ENCODE measurements at places on chromosomes 3 and 15.

DNA sequence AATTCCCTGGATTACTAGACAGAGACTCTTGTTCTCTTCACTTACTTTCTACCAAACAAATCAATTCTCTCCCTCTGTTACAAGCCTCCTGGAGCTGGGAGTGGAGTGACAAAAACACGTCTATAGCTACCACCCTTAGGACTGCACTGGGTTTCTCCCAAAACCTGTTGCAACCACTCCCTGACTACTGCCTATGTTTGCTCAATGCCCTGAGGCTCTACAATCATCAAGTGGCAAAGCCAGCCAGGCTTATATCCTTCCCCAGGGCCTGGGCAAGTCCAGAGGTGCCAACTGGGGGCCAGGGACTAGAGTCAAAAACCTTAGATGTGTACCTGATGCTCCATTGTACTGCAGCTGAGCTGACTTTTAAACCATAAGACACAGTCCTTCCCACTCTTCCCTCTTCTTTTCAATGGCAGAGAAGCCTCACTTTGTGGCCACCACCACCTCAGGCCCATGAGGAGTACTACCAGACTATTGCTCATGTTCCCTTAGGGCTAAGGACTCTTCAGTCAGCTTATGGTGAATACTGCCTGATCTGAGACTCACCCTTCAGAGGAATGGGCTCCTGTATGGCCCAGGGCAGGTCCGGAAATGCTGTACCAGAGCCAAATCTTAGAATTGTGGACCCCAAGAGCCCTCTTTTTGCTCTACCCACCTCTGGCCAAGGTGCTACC is 125.4 kb upstream of the PLCL2 start:
- DNase-seq = no peak

DNA sequence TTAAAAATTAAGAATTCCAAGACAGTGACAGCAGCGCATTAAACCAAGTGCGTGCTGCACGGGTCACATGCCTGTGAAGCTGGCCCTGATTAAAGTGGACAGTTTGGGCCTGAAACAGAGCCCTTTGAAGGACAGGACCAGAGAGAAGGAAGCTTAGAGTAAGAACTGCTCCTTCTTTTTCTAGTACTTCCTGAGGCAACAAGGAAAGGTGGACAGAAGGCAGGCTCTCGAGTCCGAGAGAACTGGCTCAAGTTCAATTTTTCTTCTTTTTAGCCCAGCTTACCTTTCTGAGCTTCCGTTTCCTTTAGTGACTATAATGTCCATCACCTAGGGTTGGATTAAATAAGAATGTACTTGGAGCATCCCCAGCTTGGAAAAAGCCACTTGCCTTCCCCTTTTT is 26.9 kb downstream of the ANP32A start:
- no peak for DNase-seq

- no peak for DNase-seq
These were observed 252.8 kb downstream of the VPS13C start for GRCh38 chr15:61807281-61807929.

DNA sequence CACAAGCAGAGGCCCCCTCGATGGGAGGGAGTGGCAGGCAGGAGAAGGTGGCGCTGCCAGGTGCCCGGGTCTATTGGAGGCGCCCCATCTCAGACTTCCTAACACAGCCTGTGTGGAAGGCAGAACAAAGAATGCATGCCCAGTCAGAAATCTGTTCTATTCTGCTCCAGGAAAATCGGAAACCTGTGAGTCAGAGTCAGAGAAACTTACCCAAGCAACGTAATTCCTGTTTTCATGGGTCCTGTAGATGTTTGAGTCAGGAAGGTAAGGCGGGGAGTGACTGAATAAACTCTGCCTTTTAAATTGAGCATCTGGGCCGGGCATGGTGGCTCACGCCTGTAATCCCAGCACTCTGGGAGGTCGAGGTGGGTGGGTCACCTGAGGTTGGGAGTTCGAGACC is 13.7 kb downstream of the MAP6D1 start:
- no peak for DNase-seq

DNA sequence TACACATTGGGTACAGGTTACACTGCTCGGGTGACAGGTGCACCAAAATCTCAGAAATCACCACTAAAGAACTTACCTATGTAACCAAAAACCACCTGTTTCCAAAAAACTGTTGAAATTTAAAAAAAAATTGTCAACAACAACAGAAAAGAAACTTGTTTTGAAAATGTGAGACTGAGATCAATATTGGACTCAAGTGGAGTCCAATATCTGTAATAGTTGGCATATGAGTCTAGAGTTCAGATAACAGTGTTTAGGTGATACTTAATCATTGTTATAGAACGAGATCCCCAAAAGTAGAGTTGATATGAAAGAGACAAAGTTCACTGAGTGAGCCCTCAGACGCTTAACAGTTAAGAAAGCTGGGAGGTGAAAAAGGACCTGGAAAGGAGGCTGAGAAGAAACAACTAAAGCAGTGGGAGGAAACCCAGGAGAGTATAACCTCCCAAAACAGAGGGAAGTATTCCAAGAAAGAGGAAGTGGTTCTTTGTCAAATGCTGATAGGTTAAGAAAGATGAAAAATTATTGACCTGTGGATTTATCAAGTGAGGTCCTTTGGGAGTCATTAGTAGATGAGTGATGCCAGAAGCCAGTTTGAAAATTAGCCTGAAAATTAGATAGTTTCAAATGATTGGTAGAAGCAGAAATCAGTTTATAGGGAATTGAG is 388.6 kb upstream of the DPH6 start:
- no peak for DNase-seq

GRCh38 chr3:52469001-52469400 is 13.6 kb downstream of the NISCH start:
- no peak for DNase-seq

- no peak for DNase-seq
These were observed 87.8 kb downstream of the P3H2 start for GRCh38 chr3:190032923-190033322.

DNA sequence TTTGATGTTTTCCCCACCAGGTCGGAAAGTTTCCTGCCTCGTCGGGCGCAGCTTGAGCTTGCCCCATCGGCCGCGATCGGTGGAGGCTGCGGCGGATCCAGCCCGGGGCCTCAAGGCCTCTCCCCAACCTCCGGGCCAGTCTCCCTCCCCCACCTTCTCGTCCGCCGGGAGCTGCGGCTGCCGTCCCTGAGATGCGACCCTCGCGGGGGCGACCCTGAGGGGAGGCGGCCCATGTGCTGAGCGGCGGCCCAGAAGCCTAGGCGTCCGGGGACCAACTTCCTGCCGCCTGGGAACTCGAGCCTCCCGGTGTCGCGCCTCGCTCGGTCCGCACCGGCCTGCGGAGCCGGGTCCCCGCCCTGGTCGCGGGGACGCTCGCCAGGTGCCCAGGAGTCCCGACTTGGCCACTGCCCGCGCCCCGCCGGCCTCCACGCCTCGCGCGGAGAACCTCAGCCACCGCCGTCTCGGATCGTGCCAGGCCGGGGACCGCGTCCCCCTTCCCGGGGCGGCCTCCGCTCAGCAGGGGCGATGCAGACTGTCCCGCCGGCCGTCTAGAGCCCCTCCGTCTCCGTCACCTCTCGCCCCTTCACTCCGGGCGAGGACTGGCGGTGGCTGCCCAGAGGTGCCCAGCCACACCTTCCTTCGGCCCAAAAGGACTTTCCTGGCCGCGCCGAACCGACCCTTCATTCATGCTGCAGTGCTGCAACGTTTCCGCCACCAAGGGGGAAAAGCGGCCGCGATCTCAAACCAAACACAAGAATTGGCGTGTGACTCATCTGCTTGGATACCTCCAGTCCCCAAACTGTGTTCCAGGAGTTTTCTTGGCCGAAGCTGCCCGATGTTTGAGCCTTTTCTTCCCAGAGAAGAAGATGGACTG is 656 bp downstream of the SLMAP start:
- peak; percentile 27 for DNase-seq

- no peak for DNase-seq
These were observed 11.4 kb upstream of the RASGRF1 start for GRCh38 chr15:79101866-79102581.

GRCh38 chr3:136954980-136955780 is 2.6 kb upstream of the IL20RB start:
- DNase-seq = no peak

DNA sequence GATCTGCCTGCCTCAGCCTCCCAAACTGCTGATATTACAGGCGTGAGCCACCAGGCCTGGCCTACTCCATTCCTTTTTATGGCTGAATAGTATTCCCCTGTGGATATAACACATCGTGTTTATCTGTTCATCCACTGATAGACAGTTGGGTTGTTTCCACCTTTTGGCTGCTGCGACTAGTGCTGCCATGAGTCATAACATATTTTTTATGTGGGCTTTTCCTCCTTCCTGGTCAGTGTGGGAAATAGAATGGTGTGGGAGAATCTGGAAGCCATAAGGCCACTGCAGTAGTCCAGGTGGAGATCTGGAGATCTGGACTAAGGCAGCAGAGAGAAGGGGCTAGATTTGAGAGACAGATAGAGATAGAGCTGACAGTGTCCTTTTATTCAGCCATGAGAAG is 16.2 kb downstream of the LCMT2 start:
- no peak for DNase-seq

DNA sequence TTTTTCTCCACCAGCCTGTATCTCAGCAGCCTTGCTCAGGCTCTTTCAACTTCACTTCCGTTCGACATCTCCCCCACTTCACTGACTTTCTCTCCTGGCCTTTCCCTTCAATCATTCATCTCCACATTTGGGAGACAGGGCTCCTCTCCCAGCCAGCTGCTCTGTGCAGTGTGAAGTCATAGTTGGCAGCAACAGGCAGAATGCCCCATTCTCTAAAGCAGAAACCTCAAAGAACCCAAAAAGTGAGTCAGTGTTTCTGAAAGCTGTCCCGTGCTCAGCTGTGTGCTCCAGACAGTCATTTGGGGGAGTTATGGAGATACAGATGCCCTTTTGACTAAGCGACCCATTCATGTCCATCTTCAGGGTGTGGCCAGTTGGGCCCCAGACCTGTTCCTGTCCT is 54.3 kb downstream of the NTRK3 start:
- no peak for DNase-seq

GRCh38 chr15:66923438-66923881 is 141.9 kb upstream of the SMAD3 start:
- no peak for DNase-seq

DNA sequence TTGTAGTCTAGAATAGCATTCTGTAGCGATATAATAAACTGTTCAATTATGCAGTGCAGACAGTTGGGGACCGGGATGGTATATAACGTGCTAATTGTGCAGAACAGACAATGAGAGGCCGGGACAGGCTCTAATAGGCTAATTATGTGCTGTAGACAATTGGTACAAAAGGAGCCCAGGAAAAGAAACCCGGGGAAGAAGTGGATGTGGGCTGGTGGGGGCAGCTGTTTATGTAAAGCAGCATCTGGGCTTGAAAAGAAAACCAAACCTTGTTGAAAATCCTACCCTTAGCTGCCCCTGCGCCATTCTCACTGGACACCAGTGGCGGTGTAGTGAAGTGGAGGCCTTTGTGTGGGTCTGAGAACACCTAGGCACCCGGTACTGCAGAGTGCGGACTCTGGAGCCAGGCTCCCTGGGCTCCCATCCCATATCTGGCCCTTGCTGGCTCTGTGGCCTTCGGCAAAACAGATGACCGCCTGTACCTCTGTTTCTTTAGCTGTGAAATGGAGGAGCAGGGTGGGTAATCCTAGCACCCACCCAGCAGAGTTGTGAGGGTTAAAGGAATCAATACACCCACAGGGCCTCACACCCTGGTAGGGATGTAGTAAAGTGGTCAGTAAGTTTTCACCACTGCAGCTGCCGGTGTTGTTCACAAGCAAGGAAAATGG is 51.5 kb downstream of the CMTM6 start:
- no peak for DNase-seq

- DNase-seq = no peak
These were observed 375.1 kb upstream of the THBS1 start for GRCh38 chr15:39205506-39206371.

GRCh38 chr3:52794612-52795099 is at the start of gene ITIH3:
Gene ITIH3 (plus strand): TSS chr3:52794796. CDS start chr3:52794804, 8 bp downstream.
- DNase-seq = no peak

- DNase-seq = peak; percentile 59
These were observed 13.4 kb upstream of the SCN10A start for GRCh38 chr3:38829404-38829803.

- DNase-seq = no peak
These were observed 89.7 kb upstream of the WNT5A start for GRCh38 chr3:55576621-55577388.

- no peak for DNase-seq
These were observed 22.5 kb downstream of the DMXL2 start for GRCh38 chr15:51600114-51600513.

- DNase-seq = no peak
These were observed 2.8 kb downstream of the FURIN start for GRCh38 chr15:90871139-90871715.

DNA sequence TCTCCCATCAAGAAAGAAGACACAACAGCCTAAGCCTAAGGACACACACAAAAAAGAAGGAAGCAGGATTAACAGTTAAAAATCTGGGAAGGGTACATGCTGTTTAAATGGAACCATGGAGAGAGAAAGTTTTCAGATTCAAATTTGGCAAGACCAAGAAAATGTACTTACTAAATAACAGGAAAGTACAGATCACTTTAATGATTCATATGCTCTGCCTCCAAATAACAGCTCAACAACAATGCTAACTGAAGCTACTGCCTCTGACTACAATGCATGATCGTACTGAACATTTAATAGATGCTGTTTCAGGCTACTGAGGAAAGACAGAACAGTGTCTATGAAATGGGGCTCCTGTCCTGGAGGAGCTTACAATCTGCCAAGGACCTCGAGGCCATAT is 8.4 kb upstream of the NMB start:
- no peak for DNase-seq

GRCh38 chr3:79103307-79103706 is 664.5 kb downstream of the ROBO1 start:
- DNase-seq = no peak

- no peak for DNase-seq
These were observed 95.3 kb downstream of the PDZRN3 start for GRCh38 chr3:73529308-73530021.

GRCh38 chr3:10783360-10784351 is 32.4 kb upstream of the SLC6A11 start:
- DNase-seq = no peak

All from GM04503 (cell line).